ENCODE measurements at places on chromosomes 2 and 18.

DNA sequence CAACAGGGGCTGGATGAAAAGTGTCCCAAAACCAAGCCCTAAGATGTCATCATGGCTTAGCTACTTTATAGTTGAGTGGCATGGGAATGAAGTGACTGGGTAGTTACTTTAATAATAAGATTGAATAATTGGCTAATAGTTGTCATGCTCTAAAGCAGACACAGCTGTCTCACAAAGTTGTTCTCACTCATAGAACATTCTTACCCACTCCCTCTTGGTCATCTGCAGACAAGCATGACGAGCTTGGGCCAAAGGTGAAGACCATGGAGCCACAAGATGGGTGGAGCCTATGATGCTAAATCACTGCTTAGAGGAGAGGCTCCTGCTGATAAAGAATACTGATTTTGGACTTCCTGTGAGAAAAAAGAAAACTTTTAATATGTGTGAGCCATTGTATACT, 62.4 kb upstream of the MMADHC start:
- DNase-seq: no peak

- DNase-seq: no peak
Observed at GRCh38 chr2:151853070-151853758, 25.0 kb upstream of the ARL5A start.

DNA sequence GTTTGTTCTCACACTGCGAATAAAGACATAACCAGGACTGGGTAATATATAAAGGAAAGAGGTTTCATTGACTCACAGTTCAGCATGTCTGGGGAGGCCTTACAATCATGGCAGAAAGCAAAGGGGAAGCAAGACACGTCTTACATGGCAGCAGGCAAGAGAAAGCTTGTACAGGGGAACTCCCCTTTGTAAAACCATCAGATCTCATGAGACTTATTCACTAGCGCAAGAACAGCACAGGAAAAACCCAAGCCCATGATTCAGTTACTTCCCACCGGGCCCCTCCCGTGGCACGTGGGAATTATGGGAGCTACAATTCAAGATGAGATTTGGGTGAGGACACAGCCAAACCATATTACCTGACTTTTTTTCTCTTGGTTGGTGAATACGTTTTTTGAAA, 51.3 kb downstream of the TMEM247 start:
- no peak for DNase-seq

DNA sequence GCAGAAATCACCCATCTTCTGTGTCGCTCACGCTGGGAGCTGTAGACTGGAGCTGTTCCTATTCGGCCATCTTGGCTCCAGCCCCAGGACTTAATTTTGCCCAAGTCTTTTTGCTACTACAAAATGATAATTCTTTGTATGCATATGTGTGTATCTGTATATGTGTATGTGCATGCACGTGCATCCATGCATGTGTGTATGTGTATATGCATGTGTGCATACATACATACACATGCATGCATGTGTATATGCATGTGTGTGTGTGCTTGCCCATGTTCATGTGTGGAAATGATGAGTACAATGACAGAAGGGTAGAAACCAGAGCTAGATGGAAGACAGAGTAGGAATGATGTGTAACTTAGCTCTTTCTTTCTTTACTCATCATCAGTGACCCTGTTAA, 497.9 kb upstream of the SPRED2 start:
- no peak for DNase-seq

- no peak for DNase-seq
Observed at GRCh38 chr2:169647496-169647895, 46.7 kb downstream of the CFAP210 start.
